MM.1S (cell line): ENCODE measurements at places on chromosomes 6 and 20.

GRCh38 chr6:104521176-104521575, 338.5 kb downstream of the HACE1 start:
- no peak overlapping the region for H3K27ac ChIP-seq
- H3K27me3 ChIP-seq, result no peaks in the 10 kb centered on the region
- no peak for DNase-seq
- H3K36me3 ChIP-seq, result no peaks in the 10 kb centered on the region
- H3K4me1 ChIP-seq, result no peaks in the 10 kb centered on the region

DNA sequence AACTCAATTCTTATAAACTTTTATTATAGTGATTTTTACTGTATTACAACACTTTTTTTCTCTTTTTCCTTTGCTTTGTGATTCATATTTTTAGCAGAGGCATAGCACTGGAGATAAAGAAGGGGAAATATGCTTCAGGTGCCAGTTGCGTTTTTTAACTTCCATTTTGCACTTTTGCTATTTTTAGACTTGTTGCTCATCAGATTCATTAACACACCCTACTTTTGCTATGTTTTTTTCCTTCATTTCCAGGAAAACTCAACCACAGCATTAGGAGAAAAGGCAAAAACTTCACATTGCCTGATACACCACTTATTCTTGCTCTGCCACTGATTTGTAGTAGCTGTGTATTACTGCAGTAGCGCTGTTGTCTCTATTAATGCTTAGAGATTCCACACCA, 8.0 kb upstream of the TMEM30A start:
- H3K36me3 ChIP-seq, result no peaks in the 10 kb centered on the region
- H3K4me1 ChIP-seq, result no peaks in the 10 kb centered on the region
- no peak overlapping the region for H3K4me3 ChIP-seq
- no peak for DNase-seq
- H3K27ac ChIP-seq, result no peak overlapping the region
- H3K27me3 ChIP-seq, result no peaks in the 10 kb centered on the region

GRCh38 chr20:22746957-22747356, 162.6 kb upstream of the FOXA2 start:
- H3K27me3 ChIP-seq, result no peaks in the 10 kb centered on the region
- H3K4me3 ChIP-seq, result no peak overlapping the region
- no peak overlapping the region for H3K27ac ChIP-seq
- no peak for DNase-seq
- no peaks in the 10 kb centered on the region for H3K4me1 ChIP-seq

- H3K27me3 ChIP-seq, result no peaks in the 10 kb centered on the region
- H3K4me1 ChIP-seq, result no peaks in the 10 kb centered on the region
- H3K36me3 ChIP-seq, result no peaks in the 10 kb centered on the region
- H3K27ac ChIP-seq, result no peak overlapping the region
- H3K4me3 ChIP-seq, result no peak overlapping the region
Observed at GRCh38 chr20:48739395-48740291, 88.2 kb downstream of the PREX1 start.

GRCh38 chr6:121816906-121817540, 381.6 kb downstream of the GJA1 start:
- no peak overlapping the region for H3K27ac ChIP-seq
- H3K4me1 ChIP-seq, result no peaks in the 10 kb centered on the region
- no peak for DNase-seq

DNA sequence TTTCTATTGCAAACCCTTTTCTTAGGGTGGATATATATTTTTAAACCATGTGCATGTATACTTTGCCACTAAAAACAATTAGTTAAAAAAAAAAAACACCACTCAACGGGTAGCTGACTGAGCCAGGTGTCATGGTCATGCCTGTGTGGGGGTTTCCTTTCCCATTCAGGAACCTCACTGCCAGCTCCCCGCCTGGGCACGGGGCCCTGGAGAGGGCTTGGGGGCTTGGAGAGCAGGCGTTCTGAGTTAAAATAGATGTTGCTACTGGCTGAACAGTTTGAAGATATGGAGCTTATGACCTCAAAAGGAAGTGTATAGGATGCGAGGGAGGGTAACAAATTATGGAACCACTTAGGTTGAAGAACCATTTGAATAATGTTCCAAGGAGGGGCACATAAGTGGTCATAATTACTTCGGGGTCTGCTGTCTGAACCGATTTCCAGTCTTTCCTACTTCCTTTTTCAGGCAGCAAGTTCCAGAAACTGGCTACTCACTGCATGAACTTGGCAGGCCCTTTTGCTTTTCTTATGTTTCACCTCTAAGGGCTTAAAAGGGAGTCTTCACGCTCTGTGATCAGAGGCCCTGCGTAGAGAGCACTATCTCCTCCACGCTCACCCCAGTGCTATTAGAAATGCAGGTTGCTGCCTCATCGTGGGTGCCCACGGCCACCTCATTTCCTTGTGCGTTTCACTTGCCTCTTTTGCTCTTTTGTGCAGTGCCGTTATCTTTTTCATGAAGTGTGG, 9.9 kb downstream of the STX16 start:
- no peak for DNase-seq
- H3K27me3 ChIP-seq, result no peaks in the 10 kb centered on the region
- H3K4me3 ChIP-seq, result no peak overlapping the region
- H3K27ac ChIP-seq, result no peak overlapping the region
- H3K4me1 ChIP-seq, result no peaks in the 10 kb centered on the region
